GDM1 (cell line): ENCODE measurements at places on chromosomes 1 and 21.

- DNase-seq: no peak
Observed at GRCh38 chr21:30447056-30447455, 7.0 kb downstream of the KRTAP15-1 start.

DNA sequence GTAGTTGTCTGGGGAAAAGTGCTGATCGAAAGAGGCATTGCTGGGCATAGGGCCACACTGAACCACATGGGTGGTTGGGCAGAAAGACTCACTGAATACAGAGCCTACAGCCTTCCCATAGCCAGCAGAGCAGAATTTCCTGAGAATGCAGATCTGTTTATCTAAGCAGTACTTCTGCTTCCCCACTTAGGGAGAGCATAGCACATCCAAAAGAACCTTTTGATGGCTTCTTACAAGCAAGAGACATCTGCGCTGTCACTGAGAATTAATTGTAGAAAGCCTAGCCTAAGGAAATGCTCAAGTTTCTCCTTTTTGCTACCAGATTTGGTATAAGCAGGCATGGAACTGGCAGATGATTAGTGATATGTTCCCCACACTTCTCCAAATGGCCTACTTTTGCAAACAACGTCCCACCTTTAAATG is 13.0 kb upstream of the KLHDC8A start:
- DNase-seq: no peak

GRCh38 chr1:53016705-53017104 is 45.3 kb upstream of the PODN start:
- DNase-seq: no peak

DNA sequence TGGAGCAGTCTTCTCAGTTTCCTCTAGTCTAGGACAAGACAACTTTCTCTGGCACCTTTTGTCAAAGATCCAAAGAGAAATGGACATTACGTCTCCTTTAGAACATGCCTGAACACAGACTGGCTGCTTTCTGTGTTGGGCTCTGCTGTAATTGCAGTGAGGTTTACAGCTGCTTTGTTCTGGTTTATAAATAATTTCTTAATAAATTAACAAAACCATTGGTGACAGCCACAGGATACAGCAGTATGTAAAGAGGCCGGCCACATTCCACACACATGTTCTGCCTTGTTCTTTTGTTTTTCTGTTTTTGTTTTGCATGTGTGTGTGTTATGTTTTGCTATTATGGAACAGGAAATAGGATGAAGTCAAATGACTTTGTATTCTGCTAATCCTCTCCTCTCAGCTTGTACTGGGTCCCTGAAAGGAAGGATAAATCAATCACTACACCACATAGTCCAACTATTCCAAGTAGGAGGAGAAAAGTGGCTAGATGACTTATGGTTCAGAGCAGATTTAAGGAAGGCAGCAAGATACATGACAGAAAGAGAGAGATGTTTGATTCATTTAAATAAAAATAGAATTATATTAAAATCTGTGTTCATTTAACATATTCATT is 161.5 kb upstream of the ESRRG start:
- no peak for DNase-seq

DNA sequence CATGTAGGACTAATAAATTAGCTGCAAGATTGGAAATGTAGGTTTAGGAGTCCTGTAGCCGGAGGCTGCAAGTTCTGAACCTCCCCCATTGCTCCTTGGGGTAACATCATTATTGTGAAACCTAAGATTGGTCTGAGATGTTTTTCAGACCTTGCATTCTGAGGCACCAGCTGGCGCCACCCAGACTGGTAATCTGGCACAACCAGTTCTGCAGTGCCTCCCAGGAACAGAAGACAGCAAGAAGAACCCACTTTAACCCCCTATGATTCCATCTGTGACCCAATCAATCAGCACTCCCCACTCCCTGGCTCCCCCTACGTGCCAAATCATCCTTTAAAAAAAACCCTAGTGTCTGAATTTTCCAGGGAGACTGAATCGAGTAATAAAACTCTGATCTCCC is 11.6 kb upstream of the DNAJC6 start:
- no peak for DNase-seq

DNA sequence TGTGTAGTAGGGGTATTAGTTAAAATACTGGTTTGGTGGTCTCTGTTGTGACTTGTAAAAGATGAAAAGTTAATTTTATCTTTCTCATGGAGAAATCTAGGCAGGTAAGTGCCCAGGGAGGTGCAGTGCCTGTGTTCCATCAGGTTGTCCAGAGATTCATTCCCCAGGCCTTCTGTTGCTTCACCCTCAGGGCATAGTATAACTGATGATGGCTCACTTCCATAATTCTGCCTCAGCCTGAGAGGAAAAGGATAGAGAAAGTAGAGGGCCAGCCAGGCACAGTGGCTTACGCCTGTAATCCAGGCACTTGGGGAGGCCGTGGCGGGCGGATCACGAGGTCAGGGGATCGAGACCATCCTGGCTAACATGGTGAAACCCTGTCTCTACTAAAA is 153.9 kb downstream of the FMN2 start:
- DNase-seq: no peak

GRCh38 chr1:78667939-78668338 is 18.3 kb downstream of the IFI44 start:
- DNase-seq: no peak

DNA sequence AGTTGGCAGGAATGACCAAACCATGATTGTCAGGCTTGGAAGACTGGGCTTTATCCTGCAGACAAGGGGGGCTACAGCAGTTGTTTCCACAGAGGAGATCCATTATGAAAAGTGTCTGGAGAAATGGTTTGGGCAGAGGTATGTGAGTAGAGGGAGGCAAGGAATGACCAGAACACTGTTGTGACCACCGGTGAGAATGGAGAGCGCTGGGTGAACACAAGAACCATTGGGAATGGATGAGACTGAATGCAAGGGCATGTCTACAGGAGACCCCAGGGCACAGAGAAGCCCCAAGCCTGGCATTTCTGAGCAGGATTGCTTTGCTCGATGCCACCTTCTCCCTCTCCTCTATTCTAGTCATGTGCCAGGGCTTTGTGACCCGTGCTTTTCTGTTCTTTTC is 125.1 kb downstream of the CACNA1E start:
- DNase-seq: no peak

GRCh38 chr1:152752225-152752624 is 5.6 kb upstream of the KPRP start:
- no peak for DNase-seq

- no peak for DNase-seq
Observed at GRCh38 chr21:45363921-45364467, 41.0 kb upstream of the COL18A1 start.

GRCh38 chr1:2229037-2229864 is 1.1 kb downstream of the SKI start:
- DNase-seq: peak; percentile 24

- no peak for DNase-seq
Observed at GRCh38 chr1:166766942-166767341, 72.3 kb upstream of the POGK start.

- DNase-seq: no peak
Observed at GRCh38 chr1:12040457-12041051, 21.3 kb downstream of the MIIP start.

DNA sequence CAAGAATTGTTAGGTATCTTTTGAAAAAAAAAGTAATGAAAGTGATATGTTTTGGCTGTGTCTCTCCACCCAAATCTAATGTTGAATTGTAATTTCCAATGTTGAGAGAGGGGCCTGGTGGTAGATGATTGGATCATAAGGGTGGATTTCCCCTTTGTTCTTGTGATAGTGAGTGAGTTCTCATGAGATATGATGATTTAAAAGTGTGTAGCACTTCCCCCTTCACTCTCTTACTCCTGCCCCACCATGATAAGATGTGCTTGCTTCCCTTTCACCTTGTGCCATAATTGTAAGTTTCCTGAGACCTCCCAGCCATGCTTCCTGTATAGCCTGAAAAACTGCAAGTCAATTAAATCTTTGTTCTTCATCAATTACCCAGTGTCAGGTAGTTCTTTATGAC is 70.7 kb downstream of the XCL2 start:
- DNase-seq: no peak

DNA sequence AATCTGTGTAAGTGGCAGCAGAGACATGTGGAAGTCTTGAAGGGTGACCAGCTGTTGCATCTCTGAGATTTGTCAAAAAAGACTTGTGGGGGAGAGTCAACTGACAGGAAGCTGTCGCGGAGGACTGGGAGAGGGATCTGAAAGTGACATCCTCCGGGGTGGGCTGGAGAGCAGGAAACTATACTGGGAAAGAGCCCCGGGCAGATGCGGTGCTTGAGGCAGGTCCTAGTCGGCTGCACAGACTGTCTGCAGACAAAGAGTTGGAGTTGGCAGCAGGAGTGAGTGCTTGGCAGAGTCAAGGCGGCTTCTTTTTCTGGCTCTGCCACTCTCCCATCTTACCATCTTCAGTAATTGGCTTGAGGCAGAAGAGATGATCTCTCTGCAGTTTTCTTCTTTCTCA is 294.0 kb upstream of the C1orf87 start:
- DNase-seq: no peak

DNA sequence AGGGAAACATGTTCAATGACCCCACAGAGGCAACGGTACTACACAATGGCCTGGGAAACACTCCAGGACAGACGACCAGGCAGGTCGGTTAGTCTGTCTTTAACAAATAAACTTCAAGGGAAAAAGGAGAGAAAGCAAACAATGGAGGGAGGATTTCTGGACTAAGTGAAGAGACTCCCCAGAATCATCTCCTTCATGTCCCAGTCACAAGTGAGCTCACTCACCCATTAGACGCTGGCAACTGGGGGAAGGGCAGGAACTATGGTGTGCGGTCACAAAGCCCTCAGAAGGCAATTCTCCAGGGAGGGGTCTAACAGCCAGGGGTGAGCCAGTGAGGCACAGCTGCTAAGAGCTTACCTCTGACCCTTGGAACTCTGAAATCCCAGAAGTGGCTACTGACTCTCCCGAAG is 55.7 kb upstream of the NADK start:
- DNase-seq: no peak

GRCh38 chr1:175078629-175079028 is 11.0 kb downstream of the TNN start:
- DNase-seq: no peak

DNA sequence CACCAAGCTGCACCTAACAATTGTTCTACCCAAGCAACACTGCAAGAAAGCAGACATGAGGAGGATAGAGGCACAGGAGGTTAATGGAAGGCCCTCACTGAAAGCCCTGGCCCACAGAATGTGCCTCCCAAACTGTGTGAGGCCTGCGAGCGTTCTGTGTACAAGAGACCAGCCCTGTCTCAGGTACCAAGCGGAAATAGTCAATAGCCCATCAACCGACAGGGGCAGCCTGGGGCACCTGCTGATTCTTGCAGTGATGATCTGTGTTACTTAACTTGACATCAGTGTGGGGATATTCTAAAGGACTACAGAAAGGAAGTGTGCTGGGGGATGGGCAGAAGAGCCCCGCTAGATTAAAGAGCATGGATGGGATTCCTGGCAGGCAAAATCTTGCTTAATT is 392.4 kb downstream of the KCNH1 start:
- no peak for DNase-seq

- DNase-seq: peak; percentile 33
Observed at GRCh38 chr1:234433563-234434285, 45.3 kb downstream of the TARBP1 start.

- no peak for DNase-seq
Observed at GRCh38 chr1:82108843-82109242, 308.1 kb downstream of the ADGRL2 start.

GRCh38 chr21:33289199-33289819 is 23.1 kb downstream of the IL10RB start:
- no peak for DNase-seq

- no peak for DNase-seq
Observed at GRCh38 chr1:173893611-173894010, 23.5 kb downstream of the SERPINC1 start.

- DNase-seq: no peak
Observed at GRCh38 chr1:57473448-57473847, 49.6 kb upstream of the DAB1 start.

DNA sequence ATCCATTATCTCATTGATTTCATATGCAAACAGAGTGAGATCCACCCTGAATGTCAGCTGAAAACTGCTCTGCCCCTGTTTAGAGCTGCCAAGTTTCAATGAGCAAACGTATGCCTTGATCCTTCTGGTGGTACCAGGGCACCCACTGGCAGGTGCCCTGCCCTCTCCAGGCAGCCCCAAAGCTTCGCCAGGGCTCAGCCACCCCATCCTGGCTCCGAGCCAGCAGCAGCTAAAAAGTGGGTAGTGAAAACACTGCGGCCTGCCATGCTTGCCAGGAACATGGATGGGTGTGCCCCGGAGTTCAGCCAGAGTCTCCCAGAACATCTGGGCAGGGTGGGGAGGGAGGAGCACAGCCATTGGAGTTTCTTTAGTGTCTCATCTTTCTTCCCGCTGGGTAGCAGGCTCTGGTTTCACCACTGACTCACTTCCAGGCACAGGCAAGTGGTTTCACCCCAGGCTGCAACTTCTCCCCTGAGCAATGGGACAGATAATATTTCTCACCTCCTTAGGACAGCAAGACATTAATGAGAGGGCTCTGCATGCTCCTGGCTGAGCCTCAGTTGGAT is 8.1 kb upstream of the LMX1A start:
- no peak for DNase-seq

DNA sequence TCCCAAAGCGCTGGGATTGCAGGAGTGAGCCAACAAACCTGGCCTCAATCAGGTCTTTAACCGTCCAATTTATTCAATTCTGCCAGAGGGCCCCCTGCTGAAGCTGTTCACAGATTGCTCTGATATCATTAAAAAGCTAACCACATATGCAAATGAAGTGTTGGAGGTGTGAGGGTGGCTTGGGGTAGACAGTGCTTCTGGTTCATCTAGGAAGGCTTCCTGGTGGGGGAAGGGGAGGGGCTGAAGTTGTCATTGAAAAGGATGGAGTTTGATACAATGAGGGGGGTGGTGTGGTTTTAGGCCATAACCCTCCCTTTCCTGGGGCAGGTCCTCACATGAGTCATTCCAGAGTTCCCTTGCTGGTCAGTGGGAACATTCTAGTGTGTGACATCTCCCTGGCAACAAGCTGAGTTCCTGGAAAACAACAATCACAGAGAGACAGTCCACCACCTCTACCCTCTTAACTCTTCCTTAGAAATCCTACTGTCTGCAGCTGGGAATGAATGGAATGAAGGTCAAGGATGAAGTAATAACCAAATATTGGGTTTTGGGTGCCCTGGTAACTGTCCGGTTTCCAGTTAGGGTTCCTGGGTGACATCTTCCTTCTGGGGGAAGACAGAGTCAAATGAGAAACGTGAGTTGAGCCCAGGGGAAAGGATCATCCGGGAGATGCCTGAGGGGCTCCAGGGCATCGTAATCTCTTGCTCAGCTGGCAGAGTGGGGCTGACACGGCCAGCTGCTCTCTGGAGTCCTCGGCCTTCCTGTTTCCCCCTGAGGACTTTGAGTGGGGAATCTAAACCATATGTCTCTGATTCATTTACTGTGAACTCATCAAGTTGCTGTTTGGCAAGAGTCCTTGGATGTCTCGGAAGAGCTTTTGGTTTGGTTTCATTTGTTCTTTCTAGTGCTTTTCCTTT is 32.2 kb downstream of the BATF3 start:
- no peak for DNase-seq
